ENCODE measurements at places on chromosomes 6 and 20.

- no peak for DNase-seq
These were observed 15.8 kb downstream of the ADNP start for GRCh38 chr20:50915424-50915823.

- DNase-seq: no peak
These were observed 76.6 kb upstream of the PROKR2 start for GRCh38 chr20:5393218-5393870.

DNA sequence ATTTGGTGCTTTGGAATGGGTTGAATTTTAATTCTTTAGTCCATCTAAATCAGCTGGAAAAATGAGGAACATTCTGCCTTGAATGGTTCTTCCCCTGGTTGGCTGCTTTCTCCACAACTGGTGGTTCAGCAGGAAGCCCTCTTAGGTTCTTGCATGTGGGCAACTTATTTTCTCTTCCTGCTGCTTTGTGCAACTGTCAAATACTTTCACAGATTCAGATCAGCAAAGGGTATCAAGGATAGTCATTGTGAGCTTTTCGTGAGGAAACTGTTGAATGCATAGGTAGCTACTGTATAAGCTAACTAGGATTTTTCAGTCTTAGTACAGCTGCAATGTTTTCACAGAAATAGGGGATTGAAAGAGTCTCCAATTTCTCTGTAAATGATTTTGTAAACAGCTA is 72.9 kb upstream of the MRAP2 start:
- no peak for DNase-seq

DNA sequence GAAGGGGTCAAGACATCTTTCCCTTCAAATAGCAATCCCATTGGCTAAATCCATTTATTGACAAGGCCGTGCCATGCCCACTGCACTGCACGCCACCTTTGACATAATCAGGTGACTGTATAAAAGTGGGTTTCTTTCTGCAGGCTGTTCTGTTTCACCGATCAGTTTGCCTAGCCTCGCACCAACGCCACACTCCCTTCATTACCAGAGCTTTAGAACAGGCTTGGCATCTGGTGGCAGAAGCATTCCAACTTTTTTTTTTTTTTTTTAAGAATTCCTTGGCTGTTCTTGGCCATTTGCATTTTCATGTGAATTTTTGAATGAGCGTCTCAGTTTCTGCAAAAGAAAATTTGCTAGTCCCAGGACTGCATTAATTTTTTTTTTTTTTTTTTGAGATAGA is 78.1 kb downstream of the PPP1R3G start:
- DNase-seq: no peak

DNA sequence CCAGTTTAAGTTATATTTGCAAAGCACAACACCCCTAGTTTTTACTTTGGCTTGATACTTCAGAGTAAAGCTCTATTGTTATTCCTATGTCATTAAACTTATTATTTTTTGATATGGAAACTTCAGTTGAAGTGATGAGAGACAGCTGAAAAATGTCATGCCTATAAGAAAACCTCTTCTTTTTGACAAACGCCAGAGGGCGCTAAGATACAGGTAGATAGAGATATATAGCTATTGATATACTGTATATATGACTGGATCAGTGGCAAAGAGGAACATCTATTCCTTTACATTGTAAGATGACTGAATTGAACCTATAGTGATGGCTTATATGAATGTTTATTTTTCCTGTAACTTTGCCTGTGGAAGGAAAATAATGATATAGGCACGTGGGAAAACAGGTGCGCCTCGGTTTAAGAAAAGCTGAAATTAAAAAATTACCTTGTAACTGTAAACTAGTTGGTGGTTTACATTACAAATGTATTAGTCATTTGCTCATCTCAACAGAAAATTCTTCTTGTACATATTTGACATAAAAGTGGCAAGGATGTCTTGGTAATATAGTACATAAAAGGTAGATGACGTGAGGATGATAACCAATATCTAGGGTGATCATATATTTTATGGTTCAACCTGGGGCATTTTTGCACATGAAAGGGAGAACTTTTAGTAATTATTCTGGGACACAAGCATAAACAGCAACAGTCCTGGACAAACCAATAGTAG is 74.1 kb downstream of the LAMA4 start:
- peak; percentile 77 for DNase-seq

- no peak for DNase-seq
These were observed 1.7 kb downstream of the SRMS start for GRCh38 chr20:63545814-63546213.

- DNase-seq: no peak
These were observed 215.4 kb downstream of the HDGFL1 start for GRCh38 chr6:22784601-22785410.

GRCh38 chr6:21332660-21333059 is 260.9 kb upstream of the SOX4 start:
- no peak for DNase-seq

- no peak for DNase-seq
These were observed 51.1 kb downstream of the WASF1 start for GRCh38 chr6:110128418-110128817.

- no peak for DNase-seq
These were observed 90.7 kb upstream of the CCDC28A start for GRCh38 chr6:138682704-138683527.

- DNase-seq: no peak
These were observed 725.7 kb upstream of the FLRT3 start for GRCh38 chr20:15063081-15063480.

DNA sequence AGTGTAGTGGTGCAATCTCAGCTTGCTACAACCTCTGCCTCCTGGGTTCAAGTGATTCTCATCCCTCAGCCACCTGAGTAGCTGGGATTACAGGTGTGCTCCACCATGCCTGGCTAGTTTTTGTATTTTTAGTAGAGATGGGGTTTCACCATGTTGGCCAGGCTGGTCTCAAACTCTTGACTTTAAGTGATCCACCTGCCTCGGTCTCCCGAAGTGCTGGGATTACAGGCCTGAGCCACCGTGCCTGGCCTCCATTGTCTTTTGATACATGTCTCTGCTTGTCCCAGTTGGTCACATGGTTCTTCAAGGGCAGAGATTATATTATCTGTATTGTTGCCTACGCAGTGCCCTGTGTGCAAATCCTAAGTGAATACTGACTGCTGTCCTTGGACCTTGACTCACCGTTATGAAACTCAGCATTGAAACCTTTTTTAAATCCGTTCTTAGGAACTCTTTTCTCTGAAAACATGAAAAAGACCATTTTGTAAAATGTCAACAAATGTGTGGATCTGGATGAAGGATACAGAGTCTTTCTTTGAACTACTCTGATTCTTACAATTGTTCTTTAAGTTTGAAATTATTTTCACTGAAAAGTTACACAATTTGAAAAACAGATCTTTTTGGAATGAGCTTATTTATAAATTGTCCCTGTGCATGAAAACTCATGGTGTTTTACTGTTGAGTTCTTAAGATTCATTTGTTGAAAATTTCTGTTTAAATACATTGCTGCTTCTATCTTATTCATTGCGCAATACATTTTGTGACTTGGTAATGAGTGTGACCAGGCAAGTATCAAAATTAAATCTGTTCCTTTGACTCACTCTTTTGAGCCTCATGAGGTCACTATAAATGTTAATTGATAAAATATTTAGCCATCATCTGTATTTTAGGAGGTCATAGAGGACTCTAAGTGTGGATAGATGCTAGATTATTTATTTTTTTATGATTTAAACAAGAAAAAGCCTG is 293.5 kb downstream of the UTRN start:
- DNase-seq: no peak

DNA sequence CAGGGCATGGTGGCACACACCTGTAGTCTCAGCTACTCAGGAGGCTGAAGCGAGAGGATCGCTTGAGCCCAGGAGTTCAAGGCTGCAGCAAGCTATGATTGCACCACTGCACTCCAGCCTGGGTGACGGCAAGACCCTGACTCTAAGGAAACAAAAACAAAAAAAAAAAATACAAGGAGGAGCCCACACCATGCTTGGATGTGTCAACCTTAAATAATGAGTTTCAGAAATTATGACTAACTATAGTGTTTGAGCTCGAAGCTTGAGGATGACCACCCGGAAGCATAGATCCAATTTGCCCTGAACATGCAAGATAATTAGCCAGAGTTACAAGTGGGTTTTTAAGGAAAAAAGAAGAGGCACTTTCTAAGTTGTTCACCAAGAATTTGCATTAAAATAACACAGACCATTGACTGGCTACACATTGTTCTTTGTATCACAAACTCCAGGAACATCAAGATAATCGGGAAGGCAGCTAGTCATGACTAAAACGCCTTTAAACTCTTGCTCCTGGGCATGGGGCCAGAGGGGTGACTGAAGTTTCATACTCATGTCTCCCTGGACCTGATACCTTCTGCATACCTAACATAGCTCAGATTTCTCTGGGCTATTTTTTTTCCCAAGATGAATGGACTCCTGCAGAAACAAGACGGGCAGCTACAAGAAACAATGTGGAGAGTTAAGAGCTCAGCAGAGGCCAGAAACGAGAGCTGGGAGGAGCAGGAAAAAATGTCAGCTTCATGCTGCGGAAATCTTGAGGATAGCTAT is 289.6 kb downstream of the PREX1 start:
- DNase-seq: no peak

- no peak for DNase-seq
These were observed 633 bp downstream of the RPRD1B start for GRCh38 chr20:38034108-38034649.

DNA sequence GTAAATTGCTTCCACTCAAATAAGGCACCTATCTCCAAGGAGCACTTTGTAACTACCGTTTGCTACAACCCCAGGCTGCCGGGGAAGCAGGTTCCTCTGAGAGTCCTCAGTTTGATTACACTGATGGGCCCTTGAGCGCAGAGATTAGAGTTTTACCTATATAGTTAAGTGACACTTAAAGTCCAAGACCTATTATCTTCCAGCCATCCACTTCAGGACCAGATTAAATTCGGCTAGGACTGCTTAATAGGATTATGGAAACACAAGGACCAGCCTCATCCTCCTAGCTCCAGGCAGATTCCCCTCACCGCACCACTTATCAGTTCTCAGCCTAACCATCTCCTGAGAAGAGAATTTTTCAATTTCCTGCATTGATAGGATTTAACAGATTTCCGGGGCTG is 64.7 kb upstream of the TIAM2 start:
- DNase-seq: no peak

DNA sequence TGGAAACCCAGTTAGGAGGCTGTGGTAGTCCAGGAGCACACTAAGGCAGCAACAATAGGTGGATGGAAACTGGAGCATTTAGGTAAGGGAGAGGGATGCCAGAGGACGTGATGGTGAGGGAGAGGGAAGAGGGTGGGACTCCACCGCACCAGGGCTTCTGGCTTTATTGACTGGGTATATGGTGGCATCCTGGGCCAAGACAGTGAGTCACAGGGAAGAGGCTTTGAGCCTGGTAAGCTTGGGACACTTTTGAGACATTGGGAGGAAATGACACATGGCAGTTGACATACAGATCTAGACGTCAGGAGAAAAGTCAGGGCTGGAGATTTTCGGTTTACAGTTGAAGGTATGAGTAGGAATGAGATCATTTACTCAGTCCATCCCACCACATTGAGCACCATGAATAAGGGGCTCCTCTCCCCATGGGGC is 14.9 kb downstream of the NT5E start:
- DNase-seq: no peak

DNA sequence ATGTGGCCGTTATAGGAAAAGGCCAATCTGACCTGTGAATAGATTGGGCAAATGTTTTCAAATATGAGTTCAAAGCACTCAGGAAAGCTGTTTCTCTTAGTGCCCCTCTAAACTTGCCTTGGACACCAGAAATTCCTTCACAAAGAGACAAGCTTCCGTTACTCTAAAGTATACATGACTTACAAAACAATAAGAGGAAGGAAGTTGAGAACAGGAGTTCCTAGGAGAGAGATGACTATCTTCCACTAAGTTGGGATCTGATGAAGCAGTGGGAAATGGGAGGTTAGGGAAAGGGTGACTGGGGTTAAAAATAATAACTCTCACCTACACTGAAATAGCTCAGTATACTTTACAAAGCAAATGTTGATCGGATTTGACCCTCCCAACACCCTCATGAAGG is 50.0 kb downstream of the ISM1 start:
- DNase-seq: no peak

GRCh38 chr20:38104285-38104684 is 60.8 kb downstream of the TGM2 start:
- DNase-seq: no peak

DNA sequence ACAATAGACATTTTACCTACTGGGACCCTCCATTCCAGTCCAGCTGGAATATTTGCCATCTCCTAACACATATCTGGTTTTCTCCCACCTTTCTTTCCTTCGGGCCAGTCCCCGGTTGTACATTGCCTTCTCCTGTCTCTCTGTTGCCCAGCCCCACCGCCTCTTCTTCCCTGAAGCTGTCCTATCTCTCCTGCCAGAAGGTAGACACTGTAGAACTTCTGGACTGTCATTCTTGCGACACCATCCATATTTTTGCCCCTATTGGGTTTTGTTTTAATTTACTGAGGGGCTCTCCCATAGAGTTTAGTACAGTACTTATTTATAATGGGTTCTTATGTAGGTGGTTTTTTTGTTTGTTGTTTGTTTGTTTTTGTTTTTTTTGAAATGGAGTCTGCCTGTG is 4.9 kb downstream of the PTK7 start:
- DNase-seq: no peak

DNA sequence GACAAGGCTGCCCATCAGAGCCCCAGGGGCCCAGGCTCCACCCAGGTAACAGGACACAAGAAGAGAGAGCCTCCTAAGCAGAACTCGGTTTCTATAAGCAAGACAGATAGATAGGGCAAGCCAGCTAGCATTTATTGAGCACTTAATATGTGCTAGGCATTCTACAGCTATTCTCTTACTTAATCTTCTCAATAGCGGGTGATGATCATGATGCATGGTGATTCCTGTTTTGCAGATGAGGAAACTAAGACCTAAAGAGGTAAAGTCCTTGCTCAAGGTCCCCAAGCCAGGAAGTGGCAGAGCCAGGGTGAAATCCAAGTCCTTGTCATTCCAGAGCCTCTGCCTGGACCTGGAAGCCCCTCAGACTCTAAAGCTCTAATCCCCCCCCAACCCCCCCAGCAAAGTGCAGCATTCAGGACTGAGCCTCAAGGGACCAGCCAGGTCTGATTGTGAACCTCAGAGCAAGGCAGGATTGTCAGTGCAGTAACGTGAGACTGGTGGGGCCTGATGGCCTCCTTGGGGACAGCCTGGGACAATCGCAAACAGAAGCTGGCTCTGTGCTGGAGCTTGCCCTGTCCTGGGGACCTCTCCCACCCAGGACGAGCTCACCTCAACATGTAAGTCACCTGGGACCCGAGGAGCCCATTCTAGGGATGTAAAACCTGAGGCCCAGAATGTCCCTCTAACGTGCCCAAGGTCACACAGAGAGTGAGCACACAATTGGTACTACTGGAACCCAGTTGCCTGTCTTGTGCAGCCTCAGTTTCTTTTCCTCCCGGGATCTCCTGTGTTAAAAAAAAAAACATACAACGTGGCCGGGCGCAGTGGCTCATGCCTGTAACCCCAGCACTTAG is 48.4 kb upstream of the PTGIS start:
- no peak for DNase-seq

- no peak for DNase-seq
These were observed 7.2 kb upstream of the STX11 start for GRCh38 chr6:144143106-144143505.

- DNase-seq: no peak
These were observed 29.8 kb downstream of the GFOD1 start for GRCh38 chr6:13457577-13457976.

GRCh38 chr6:28580475-28580874 is 54.8 kb downstream of the GPX5 start:
- no peak for DNase-seq

Measured in CD4-positive, alpha-beta T cell treated with Interleukin-10 for 1 hour (primary cell).